ENCODE measurements at places on chromosomes 12 and 14.

DNA sequence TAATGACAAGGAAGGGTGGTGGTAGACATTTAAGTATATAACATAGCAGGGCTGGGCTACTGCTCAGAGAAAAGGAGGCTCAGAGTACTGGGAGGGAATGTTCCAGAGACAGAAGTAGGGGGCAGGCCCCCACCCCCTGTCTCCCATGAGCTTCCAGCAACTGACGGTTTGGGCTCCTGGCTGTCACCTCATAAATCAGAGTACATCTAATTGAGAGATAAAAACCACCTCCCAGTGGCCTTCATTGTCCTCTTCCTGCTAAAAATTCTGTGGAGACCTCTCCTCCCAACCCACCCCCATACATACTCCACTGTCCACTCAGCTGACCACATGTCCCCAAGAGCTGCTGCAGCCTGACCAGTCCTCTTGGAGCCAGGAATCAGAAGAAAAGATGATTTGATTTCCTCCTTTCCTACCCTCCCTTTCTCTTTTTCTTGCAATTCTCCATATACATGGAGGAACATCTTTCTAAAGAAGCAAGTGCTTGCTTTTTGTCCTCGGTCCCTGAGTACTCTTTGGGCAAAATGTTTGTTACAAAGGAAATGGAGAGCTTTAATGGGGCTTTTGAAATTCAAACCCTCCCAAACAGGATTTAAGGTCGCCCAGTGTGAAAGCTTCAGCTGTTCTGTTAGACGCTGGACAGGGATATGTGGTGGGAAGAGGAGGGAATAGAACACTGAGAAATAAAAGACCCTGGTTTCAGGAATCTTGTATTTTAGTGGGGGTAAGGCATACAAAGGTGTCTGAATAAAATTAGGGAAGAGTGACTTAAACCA, 16.4 kb upstream of the KCNA5 start:
- DNase-seq = no peak

- DNase-seq = no peak
These were observed 8.2 kb downstream of the SLC22A17 start for GRCh38 chr14:23344481-23344880.

DNA sequence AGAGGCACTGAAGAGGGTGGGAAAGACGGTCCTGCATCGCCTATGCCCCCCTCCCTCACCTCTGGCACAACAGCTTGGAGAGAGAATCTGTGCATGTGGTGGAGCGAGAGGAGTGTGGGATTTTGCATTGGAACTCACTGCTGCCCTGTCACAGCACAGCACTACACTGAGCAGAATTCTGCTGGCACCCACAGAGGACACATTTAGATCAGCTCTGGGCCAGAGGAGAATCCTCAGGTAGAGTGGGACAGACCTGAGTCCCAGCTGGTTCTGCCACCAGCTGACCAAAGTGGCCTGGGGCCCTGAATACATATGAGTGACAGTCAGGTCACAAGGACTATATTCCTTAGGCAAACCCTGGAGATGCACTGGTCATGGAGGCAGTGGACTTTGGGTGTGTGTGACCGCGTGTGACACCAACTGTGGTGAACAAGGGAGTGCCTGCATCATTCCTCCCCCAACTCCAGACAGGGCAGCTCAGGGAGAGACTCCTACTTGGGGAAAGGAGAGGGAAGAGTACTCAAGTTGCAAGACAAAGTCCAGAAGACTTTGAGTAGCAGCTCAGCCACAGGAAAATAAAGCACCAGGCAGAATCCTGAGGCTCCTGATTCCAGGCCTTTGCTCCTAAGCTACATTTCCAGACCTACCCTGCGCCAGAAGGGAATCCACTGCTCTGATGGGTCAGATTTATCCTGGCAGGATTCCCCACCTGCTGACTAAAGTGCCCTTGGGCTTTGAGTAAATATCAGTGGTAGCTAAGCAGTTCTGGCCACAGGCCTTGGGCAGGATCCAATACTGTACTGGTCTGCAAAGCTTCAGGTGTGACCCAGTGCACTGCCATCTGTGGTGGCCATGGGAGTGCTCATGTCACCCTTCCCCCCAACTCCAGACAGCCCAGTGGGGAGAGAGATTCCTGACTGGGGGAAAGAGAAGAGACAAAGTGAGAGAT, 10.6 kb upstream of the ACOT1 start:
- DNase-seq = no peak

DNA sequence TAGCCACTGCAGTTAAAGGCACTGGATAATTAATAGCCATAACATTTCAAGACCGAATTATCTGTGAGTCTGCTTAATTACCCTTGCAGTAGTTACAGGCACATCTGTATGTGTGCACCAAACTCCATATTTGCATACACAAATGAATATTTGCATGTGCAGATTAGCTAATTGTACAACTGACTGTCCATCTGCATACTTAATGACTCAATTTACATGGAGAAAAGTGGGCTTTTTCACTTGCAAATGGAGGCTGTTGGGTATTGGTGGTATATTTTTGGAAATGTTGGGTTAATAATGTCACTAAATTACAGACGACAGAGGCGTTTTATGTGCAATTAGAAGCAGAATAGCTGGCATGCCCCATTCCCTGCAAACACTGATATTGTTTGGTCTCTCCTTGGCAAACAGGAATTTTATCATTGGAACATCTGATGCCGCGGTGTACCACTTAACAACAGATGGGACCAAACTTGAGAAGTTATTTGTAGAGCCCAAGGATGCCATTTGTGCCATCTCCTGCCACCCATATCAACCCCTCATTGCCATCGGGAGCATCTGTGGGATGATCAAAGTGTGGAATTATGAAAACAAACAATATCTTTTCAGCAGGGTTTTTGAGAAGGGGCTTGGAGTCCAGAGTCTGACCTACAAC, 39.6 kb downstream of the CFAP251 start:
- no peak for DNase-seq

- DNase-seq = no peak
These were observed 8.6 kb upstream of the PLXNC1 start for GRCh38 chr12:94139816-94140215.

DNA sequence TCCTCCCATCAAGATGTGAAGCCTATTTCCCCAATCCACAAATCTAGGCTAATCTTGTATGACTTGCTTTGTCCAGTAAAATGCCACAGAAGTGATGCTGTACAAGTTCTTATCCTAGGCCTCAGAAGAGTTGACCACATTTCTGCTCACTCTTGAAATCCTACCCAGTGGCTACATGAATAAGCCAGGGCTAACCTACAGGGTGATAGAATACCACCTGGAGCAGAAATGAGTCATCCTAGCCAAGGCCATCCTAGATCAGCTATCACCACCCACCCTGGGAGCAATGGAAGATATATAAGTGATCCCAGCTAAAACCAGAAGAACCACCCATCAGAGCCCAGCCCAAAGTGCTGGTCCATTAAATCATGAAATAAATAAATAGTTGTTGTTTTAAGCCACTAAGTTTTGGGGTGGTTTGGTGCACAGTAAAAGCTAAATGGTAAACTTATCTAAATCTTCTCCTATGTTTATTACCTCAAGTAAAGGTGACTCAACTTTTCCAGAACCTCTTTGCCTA, 105.1 kb downstream of the RPS29 start:
- no peak for DNase-seq

All from AG09319 (cell line).